ENCODE measurements at places on chromosomes 4 and X.
A peak's percentile ranks its signal among the peaks of the same experiment; 100 is the strongest.

DNA sequence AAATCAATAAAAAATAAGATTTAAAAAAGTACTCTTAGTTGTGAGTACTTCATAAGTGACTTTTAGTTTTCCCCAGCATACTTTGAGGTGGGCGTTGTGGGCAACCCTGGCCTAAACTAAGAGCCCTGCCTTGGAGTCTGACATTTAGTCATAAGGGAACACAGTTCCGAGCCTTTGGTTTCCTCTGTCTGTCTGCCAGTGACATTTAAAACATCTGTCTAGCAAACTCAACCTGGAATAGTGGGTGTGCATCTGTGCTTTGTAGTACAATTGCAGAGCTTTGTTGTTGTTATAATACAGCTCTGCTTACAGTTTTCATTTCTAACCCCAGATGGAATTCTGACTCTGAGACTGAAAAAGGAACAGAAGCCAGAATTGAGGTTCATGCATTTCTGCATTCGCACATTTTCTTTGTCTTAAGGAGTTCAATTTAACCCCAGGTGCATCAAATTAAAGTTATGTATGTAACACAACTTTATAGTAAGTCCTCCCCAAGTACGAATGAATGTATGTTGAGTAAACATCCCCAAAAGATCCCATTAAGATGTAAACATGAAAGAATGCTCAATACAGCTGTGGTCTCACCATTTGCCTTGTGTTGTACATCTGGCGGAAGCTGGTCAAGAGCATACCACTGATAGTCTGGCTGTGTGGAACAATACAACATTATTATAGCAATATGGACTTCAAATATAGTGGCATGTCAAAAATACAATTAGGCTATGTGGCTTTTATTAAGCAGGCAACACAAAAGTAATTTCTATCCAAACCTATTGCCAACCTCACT lies 25.9 kb downstream of the TNIP3 start:
- no peak for DNase-seq

GRCh38 chr4:47213539-47213938 lies 182.2 kb downstream of the GABRB1 start:
- DNase-seq, result no peak

- DNase-seq, result no peak
Measured at GRCh38 chrX:1618689-1619088, 3.8 kb downstream of the ASMT start.

GRCh38 chrX:138127314-138127713 lies 561.4 kb downstream of the ZIC3 start:
- DNase-seq, result no peak

DNA sequence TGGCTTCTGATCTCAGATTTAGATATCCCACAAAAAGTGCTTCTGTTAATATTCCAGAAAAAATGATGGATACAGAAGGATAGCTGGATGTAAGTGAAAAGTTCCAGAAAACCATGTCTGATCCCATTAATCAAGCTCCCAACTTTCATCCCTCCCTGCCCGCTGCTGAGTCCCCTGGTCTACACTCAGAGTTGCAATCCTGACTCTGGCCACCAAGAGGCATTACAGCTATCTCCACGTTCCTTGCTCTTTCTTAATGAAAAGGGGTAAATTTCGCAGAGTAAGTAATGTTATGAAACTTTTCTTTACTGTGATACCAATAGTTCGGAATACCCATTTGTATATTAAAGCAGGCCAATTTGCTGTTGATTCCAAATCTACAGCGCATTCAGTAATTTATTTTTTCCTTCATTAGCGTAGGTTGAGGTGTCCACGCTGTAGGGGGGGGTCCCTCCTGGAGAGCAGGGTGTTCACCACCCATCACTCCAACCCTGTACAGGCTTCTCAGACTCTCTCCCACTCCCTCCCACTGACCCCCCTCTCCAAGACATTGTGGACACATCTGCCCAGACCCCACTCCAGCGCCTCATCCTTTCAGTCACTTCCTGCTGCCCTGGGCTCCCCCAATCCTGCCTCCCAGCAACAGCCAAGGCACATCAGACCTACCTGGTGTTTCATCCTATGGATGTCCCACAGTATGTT lies 55.1 kb downstream of the RAB40A start:
- DNase-seq, result peak; percentile 30

DNA sequence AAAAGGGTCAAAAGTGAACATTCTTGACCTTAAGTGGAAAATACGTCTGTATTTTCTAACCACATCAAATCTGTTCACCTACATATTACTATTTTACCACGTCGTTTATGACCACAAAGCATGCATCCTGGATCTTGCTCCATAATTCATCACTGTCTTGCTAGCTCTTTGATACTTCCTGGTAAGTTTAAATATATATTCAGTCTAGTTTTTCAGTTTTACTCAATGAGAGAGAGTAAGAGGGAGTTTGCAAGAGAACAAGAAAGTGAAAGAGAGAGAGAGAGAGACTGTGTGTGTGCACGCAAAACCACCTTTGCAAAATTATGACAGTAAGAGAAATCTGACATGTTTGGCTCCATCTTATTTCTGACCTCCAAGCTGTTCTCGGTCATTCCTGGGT lies 173.7 kb upstream of the GALNTL6 start:
- DNase-seq, result no peak

GRCh38 chr4:150579551-150580234 lies 2.3 kb upstream of the MAB21L2 start:
- no peak for DNase-seq

DNA sequence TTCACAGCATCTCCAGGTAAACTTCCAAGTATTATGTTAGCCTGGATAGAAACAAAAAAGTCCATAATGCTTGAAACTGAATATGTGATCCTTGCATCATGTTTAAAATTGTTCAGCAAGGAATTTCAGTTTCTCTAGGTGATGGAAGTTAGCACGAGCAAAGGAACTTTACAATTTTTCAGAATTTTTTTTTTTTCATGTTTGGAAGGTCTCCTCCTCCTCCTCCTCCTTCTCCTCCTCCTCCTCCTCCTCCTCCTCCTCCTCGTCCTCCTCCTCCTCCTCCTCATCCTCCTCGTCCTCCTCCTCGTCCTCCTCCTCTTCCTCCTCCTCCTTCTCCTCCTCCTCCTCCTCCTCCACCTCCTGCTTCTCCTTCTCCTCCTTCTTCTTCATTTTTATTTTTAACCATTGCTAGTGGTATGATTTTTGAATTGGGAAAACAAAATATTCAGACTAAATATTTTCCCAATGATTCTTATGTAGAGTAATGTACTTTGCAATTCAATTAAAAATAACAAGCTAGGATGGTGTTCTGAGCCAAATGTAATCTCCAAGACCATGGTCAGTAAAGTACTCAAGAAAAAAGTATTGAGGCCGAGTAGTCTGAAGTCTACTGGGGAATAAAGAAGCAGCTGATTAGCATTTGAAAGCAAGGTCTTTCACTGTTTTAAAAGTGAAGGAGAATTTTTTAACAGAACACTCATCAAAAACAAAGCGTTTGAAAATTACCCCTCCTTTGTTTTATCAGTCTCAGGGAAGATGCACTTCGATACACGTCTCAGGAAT lies 420.9 kb upstream of the ATOH1 start:
- DNase-seq, result no peak

DNA sequence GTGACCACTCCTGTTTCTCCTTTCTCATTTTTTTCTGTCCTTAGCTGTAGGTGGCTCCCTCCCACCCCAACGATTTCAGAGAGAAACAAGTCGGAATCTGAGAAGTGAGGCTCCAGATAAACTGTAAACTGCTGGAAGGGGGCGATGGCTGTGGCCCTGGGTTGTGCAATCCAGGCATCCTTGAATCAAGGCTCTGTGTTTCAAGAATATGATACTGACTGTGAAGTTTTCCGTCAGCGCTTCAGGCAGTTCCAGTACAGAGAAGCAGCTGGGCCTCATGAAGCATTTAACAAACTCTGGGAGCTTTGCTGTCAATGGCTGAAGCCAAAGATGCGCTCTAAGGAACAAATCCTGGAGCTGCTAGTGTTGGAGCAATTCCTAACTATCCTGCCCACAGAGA lies 37.7 kb downstream of the ETDC start:
- DNase-seq, result no peak

GRCh38 chr4:141339391-141339790 lies 118.7 kb downstream of the ZNF330 start:
- DNase-seq, result no peak

GRCh38 chrX:31199056-31199839 lies 127.4 kb upstream of the FTHL17 start:
- DNase-seq, result no peak

- DNase-seq, result no peak
Measured at GRCh38 chr4:53676402-53676871, 85.2 kb upstream of the LNX1 start.

DNA sequence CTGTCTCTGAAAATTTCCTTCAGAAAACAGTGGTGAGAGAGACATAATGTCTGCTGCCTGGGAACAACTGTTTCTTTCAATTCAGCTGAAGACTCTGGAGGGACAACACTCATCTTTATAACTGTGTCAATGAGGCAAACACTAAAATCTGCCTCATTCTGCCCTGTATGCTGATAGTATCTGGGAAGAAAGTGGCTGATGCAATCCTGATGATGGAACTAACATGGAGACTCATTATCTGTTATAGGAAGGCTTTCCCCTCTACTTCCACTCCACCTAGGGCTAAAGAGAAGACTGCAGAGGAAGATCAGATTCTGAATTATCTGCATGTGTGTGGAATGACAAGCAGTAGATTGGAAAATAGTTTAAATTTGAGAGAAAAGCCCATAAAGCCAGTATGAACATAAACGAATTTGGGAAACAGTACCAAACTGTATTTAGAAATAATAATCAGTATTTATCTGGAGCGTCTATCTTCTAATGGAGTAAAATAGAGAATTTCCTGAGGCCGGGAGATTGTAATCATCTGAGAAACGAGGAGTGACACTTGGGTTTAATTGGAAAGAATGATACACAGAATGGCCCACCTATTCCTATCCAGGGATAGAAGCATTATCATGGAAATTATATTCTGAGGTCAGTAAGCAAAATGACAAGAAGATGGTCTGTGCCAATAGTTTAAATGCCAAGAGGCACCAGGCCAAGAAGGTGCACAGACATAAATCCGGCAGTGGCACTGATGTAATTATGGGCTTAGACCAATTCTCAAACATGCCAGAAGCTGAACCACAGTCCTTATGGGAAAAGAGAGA lies 85.4 kb downstream of the SHISA3 start:
- no peak for DNase-seq

GRCh38 chr4:175470131-175470530 lies 341.9 kb downstream of the GPM6A start:
- no peak for DNase-seq

DNA sequence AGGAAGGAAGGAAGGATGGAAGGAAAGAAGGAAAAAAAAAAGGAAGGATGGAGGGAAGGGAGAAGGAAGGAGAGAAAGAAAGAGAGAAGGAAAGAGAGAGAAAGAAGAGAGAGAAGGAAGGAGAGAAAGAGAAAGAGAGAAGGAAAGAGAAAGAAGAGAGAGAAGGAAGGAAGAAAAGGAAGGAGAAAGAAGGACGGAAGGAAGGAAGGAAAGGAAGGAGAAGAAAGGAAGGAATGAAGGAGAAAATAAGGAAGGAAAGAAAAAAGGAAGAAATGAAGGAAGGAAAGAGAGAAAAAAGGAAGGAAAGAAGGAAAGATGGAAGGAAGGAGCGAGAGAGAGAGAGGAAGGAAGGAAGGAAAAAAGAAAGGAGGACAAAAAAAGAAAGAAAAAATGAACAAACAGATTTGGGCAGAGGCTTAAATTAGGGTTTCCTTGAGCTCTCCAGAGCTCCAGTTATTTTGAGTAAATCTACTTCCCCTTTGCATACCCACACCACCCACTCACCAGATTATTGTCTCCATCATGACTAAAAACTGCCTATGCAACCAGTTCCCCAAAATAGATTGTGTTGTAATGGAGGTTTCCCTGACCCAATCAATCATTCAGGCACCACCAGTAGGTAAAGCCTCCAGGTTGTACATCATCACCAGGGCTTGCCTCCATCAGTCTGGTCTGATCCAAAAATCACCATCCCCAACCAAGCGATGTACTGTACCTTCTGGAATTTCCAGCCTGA lies 1722.9 kb upstream of the PCDH10 start:
- no peak for DNase-seq

DNA sequence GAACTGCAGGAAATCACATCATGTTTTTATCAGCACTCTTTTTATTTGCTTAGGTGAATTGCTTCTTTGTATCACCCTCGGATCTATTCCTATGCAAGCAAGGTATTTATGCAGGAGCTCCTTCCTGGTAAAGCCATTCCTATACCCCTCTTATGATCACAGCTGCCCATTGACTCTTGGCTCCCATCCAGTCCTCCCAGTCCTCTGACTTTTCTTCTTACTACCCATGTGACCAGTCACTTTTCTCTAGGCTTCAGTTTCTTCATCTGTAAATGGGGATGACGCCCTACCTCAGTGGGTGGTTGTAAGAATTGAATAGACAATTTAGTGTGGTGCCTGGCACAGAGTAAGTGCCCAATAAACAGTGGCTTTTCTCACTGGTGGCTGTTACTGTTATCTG lies 144.9 kb downstream of the FHIP1A start:
- no peak for DNase-seq

DNA sequence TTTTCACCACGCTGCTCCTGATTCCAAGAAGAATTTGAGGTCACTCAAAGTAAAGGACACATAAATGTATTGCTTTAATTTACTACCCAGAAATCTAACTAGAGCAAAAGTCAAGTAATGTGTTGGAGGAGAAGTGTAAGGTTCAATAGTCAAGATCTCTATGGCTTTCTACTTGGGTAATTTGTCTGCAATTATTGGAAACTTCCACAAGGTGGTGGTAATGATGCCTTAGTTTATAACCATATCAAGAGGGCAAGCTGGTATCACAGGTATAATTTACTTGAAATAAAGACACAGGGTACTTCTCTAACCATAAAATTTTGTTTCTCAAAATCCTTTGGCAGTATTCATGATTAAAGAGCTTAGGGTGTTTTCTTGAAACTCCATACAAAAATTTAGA lies 10.2 kb upstream of the GRIA3 start:
- no peak for DNase-seq

DNA sequence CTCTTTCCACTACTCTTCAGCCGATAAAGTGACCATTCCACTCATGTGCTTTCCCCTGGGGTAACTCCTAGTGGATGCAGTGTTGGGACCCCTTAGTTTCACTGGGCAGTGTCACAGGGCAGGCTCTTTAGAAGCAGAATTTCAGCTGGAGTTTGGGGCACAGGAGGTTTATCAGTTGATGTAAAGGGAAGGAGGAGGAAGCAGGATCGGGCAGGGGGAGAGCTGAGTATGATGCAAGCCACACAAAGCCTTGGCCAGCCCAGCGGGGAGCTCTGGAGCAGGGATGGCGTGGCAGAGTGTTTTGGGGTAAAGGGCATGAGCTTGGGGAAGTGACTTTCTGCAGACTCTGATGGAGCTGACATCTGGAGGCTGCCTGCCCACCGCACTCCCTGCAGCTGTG lies 19.3 kb downstream of the WDR13 start:
- no peak for DNase-seq

GRCh38 chr4:120088507-120088906 lies 21.9 kb upstream of the MAD2L1 start:
- no peak for DNase-seq

Data from NCI-H1092 treated with DMSO at 0.1 percent for 48 hours (cell line).